Stimulated activated CD4-positive, alpha-beta T cell treated with anti-CD3 and anti-CD28 coated beads, Interleukin-1b, Interleukin-23, amount 100 ng/mL, for 48 hours (primary cell): ENCODE measurements at places on chromosomes 4 and X.
A peak's percentile ranks its signal among the peaks of the same experiment; 100 is the strongest.

DNA sequence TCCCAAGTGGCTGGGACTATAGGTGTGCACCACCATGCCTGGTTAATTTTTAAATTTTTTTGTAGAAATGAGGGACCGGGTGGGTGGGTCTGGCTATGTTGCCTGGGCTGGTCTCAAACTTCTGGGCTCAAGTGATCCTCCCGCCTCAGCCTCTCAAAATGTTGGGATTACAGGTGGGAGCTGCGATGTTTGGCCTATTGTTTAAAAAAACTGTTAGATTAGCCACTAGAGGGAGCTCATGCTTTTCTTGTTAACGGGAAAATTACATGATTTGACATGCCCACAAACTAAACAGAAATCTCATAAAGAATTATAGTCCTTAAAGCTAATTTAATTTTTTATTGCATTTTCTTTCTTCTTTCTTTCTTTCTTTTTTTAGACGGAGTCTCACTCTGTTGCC lies 5.0 kb upstream of the SDAD1 start:
- no peak for DNase-seq

GRCh38 chr4:108172753-108173598 lies 4.2 kb upstream of the LEF1 start:
- peak; percentile 67 for DNase-seq

DNA sequence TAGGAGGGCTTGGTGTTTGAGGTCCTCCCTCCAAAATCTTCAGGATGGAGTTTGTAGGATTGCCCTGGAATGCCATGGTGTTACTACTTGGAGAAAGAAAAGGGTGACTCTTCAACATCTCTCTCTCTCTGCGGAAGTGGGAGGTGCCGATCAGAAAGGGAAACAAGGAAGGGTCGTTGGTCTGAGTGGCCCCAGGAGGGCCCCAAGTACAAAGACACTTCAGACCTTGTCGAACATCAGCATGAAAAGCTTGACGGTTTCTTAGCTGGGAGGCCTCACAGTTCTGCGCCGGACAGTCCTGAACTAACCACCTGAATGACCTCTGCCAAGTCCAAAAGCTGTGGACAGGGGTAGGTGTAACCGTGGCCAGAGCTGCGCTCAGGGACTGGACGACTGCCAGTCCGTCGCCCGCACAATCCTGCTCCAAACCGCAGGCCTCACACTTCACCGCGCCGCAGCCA lies 646 bp upstream of the GSX2 start:
- no peak for DNase-seq

DNA sequence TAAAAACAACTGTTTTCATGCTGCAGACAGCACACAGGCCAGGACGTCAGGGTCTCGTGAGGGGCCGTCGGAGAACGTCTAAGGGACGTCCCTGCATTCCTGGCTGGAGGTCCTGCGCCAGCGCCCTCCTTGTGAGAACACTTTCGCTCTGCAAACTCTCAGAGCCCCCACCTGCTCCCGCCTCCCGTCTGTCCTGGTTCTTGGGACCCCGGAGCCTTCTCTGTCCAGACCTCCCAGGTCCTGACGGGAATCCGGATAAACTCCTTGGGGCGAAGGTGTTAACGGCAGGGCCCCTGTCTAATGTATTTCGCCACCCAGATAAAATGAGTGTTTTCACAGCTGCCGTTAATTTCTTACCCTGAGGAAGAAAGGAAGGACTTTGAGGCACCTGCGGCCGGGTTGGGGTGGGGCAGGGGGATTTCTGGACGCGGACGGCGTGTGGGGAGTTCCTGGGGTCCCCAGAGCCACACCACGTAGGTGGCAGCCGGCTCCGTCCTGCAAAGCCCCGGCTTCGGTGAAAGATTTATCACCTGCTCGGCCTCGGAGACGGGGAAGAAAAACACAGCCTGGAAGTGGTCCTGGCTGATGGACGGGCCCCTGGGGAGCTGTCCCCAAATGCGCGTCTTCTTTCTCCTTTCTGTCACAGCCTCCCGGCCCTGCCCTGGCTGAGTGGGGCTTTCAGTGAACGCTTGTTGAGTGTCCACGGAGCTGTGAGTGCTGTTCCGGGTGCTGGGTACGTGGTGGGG lies 35.1 kb upstream of the PPP2R3B start:
- no peak for DNase-seq
